ENCODE measurements at places on chromosomes 4 and X.
A peak's percentile ranks its signal among the peaks of the same experiment; 100 is the strongest.

DNA sequence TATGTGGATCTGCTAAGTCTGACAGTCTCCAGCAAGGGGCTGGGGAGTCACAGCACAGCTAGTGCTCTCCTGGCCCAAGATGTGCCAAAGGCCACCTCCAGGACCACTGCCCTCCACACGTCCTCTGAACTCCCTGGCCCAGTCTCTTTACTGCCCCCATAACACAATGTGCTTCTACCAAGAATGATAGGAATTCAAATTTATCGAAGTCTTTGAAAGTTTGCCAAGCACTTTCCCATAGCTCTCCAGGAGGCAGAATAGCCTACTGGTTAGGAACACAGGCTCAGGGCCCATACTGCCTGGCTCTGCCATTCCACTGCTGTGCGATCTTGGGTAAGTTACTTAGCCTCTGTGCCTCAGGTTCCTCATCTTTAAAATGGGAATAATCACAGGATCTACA is 86.7 kb downstream of the NHSL2 start:
- no peak for DNase-seq

GRCh38 chr4:21554500-21554899 is 394.1 kb downstream of the KCNIP4 start:
- DNase-seq: no peak

GRCh38 chrX:18971506-18971905 is 12.4 kb downstream of the PHKA2 start:
- no peak for DNase-seq

- no peak for DNase-seq
Observed at GRCh38 chr4:95798003-95798402, 41.9 kb upstream of the PDHA2 start.

DNA sequence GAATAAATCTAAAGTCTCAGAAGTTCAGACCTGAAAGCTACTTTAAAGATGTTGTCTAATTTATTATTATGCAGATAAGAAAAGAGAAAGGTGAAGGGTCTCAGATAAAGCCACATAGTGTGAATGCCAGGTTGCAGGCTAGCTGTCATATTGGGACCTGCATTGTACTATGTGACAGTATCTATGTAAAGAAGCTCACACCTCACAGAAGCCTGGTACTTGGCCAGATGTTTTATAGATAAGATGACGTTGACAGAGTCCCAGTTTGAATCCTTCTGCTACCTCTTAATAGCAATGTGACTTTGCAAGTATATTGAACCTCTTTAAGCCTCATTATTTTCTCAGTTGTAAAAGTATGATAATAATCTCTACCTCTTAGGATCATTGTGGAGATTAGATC is 227.0 kb downstream of the SPRY1 start:
- DNase-seq: no peak

DNA sequence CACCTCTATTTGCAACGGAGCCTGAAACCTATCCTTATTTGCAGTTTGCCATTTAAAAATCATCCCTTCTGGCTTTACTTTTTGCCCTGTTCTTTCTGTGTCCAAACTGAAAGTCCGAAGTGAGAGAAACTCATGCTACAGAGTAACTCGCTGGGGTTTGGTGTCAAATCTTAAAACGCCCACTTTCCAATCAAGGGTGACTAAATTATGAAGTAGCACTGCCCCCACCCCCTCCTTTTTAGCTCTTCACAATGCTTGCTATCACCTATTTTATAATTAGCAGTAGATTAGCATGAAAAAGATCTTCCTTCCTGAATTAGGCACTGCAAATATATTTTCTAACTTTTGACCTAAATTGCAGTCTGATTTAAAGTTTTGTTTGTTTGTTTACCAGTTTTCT is 52.5 kb downstream of the VGLL1 start:
- DNase-seq: no peak

- peak; percentile 28 for DNase-seq
Observed at GRCh38 chrX:20442597-20442996, 175.9 kb upstream of the RPS6KA3 start.

DNA sequence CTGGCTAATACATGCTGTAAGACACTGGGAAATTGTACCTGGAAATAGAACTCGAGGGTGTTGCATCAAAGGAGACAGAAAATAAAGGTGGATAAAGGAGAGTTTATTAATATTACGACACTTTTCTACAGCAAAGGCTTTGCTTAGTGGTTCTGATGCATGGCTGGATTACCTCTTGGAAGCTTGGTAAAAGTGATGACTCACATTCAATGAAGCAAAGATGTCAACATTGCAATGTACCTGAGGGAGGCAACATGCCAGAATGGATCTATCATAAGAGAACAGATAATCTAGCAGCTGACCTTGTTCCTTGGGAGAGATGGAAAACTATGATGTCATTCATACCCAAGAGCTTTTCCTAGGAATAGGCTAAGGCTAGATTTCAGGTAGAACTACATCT is 735.1 kb upstream of the DIAPH2 start:
- DNase-seq: no peak

- no peak for DNase-seq
Observed at GRCh38 chr4:77613267-77613666, 7.6 kb downstream of the CXCL13 start.

- DNase-seq: no peak
Observed at GRCh38 chrX:151977923-151978322, 3.4 kb upstream of the GABRE start.

DNA sequence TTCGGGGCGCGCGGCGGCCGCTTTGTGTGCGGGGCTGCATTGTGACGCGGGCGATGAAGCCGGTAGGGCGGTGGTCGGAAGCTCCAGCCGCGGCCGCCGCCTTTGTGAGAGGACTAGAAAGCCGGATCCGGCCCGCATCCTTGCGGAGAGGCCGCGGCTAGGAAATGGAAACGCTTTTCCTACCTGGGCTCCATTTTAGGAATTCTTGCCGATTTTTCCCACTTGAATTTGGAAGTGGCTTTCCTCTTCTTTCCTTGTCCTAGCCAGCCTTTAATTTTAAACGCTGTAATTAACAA is 708 bp downstream of the TMSB4X start:
- DNase-seq: no peak

GRCh38 chr4:10925996-10926395 is 241.4 kb upstream of the CLNK start:
- no peak for DNase-seq

GRCh38 chr4:79134767-79135166 is 191.1 kb downstream of the NAA11 start:
- DNase-seq: no peak

GRCh38 chrX:39809331-39809730 is 288.4 kb downstream of the BCOR start:
- DNase-seq: no peak

DNA sequence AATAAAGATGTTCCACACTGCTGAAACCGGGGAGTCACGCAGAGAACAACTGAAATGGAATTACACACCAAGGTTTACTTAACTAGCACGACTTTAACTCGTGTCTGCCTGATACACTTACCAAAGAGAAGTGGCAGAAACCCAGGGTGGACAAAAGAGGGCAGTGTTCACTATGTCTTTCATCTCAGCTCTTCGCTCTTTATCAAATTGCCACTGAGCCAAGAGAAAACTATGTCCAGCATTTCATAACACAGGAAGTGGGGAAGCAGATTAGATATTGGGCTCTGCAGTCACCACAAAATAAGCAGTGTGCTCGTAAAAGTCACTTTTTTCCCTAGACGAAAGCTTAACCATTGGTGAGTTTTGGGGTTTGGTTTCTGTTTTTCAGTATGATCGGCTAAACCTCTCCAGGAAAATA is 155.7 kb downstream of the CHIC2 start:
- DNase-seq: peak; percentile 8

DNA sequence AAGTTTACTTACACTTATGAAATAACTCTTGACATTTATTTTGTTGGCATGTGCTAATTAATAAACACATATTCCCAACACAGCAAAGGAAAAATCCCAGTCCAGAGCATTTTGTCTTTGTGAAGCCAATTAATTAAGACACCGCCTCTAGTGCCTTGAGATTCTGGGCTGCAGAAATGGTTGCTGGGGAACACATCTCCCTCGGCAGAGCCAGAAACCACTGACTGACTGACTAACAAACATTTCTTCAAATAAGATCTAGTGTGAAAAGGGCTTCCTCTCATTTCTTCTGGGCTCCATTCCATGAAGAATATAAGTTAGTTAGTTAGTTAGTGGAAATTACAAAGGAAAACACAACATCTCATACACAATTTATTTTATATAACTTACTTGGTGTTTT is 28.4 kb upstream of the NAP1L5 start:
- no peak for DNase-seq

GRCh38 chr4:140740422-140740821 is 15.8 kb downstream of the TBC1D9 start:
- no peak for DNase-seq

DNA sequence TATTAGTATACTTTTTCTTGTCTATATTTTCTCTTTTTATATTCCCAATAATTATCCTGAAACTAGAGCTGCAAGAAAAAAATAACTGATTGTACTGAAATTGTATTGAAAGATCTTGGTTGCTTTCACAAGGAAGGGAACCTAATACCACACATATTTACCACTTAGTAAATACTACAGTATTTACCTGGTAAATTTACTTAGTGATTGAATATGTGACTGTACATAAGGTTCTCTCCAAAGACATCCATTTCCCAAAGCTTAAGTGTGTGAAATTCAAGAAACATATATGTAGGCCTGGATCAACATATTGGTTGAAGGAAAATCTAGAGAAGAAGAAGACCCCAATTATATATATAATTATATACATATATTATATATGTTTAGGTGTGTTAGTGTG is 1272.7 kb downstream of the C4orf33 start:
- DNase-seq: no peak

DNA sequence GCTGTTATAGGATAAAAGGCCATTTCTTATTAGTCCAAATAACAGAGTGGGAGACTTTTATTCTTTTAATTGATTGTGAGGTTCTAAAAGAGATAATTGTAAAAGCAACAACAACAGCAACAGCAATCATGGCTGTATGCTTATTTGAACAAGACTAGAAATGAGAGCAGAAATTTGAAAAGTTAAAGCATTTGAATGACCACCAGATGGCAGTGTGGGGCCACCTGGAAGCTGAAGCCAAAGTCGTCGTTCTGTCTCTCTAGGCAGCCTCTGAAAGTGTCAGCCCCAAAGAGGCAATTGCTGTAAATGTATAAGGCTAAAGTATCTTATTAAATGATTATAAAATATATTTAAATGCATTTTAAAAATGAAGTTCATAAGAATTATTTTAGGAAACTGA is 42.2 kb downstream of the SH2D1A start:
- peak; percentile 63 for DNase-seq

DNA sequence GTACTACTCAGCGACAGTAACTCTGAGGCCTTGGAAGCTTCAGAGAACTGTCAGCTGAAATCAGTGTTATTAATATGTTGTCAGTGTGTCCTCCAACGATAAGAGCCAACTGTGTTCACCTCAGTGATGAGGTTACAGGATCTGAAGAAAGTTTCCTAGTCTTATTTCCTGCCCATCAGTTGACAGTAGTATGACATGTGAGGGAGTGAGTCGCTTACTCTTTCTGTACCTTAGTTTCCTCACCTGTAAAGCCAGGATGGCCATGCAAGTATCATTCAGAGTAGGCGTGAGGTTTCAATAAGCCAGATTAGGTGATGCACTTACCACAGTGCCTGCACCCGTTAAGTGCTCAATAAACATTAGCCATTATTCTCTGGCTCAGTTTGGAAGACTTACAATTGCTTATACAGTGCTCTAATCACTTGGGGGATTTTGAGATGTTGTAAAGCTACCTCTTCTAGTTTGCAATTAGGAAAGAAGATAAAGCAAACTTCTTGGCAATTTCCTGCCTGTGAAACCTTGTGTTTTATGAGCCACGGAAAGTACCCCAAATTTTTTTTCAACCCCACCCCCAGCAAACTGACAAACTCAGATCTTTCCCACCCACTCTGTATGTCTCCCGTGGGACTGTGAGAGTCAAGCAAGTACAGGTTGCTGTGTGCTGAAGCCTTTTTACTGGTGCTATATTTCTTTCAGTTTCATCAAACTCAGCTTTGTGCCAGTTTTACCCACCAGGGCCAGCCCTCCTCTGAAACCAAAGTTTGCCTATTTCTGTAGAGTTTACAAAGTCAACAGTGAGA is 62.2 kb downstream of the ANXA3 start:
- DNase-seq: no peak

- no peak for DNase-seq
Observed at GRCh38 chrX:136386826-136387225, 86.1 kb downstream of the ADGRG4 start.

DNA sequence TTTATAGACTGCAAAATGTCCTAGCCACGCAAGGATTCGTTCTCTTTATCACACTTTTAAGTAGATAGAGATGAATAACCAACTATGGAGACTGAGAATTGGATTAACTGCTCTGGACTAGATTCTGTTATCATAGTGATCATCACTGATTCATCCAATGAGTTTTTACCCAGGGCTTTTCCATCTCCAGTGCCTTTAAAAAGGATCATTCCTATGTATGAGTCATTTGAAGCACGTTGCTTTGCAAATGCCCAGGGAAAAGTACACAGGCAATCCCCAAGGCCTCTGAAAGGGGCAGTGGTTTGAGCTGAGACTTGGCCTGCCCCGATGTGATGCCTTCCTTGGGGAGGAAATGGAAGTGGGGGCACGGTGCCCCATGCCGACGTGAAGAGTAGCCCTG is 122.7 kb upstream of the PSAPL1 start:
- no peak for DNase-seq

DNA sequence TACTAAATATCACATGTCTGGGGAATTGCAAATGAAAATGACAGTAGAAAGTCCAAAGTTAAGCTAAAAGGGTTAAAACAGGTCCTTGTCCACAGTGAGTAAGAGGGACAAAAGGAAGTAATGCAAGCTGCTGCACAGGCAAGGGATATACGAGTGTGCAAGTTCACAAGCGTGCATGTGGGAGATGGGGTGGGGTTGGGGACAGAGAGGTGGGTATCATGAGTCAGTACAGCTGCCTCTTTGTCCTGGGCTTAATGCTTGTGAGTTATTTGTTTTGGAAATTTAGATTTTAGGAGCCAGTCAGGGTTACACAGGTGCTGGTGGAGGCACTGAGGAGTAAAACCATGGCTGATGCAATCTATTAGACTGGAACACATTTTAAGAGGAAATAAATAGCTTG is 3.3 kb upstream of the GPRASP2 start:
- no peak for DNase-seq

DNA sequence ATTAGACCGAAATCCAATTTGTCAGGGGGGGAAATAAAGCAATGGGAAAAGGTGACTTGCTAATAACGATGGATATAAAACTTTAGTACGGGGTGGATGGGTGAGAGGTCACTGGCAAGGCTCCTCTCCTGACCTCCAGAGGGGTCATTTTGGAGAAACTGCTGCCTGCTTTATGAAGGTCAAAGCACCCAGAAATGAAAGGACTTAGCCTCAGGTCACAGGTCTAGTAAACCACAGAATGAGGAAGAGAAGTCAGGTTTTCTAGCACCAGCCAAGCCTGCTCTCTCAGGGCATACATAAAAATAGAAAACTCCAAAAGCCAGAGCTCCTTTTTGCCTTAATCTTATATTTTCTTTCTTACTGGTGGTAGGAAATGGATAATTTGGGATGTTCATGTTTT is 134.2 kb downstream of the SHROOM3 start:
- DNase-seq: no peak

DNA sequence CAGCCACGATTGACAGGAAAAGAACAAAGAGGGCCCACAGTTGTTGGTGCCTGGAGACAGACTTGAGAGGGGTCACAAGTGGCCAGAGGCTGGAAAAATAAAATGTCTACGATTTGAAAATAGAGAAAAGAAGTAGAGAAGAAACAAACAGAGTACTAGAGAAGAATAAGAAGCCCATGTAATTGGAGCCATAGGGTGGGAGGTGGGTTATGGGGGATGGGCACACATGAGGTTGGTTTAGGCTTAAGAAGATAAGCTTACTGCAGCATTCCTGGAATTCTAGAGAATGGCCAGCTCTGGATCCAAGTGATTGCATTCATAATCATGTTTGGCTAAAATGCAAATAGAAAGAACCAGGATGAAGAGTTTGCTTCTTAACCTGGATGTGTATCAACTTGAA is 210.7 kb downstream of the MAML3 start:
- DNase-seq: no peak
